Subcutaneous preadipocyte (primary cell): ENCODE measurements at places on chromosomes 13 and 19. TPM values are rescaled to one million over a fixed set of nuclear protein-coding genes. Genes with fewer than 3 reads are reported as not detected.

ZNF534 gene
- under 0.01 and 0.20 TPM in 2 replicates for total RNA-seq

ARHGAP45 gene
- total RNA-seq, result 0.78 and 1.5 TPM in 2 replicates

CAPN12 gene
- not detected in 2 replicates for total RNA-seq

DCT gene
- 0.37 TPM in 1 of 2 replicates, not detected in the other for total RNA-seq

TMEM255B gene
- total RNA-seq, result 0.73 and 2.0 TPM in 2 replicates

SUGT1 gene
- total RNA-seq, result 24.3 and 34.8 TPM in 2 replicates

FOXA3 gene
- not detected in 2 replicates for total RNA-seq
